ENCODE measurements at places on chromosomes 11 and 22.

- H3K27ac ChIP-seq = no peak overlapping the region
- no peak overlapping the region for H3K4me3 ChIP-seq
- H3K4me1 ChIP-seq = peaks cover 43% of the 10 kb centered on the region
- peaks cover 2% of the 10 kb centered on the region for H3K36me3 ChIP-seq
Measured at GRCh38 chr11:73156686-73157085, 14.6 kb upstream of the FCHSD2 start.

DNA sequence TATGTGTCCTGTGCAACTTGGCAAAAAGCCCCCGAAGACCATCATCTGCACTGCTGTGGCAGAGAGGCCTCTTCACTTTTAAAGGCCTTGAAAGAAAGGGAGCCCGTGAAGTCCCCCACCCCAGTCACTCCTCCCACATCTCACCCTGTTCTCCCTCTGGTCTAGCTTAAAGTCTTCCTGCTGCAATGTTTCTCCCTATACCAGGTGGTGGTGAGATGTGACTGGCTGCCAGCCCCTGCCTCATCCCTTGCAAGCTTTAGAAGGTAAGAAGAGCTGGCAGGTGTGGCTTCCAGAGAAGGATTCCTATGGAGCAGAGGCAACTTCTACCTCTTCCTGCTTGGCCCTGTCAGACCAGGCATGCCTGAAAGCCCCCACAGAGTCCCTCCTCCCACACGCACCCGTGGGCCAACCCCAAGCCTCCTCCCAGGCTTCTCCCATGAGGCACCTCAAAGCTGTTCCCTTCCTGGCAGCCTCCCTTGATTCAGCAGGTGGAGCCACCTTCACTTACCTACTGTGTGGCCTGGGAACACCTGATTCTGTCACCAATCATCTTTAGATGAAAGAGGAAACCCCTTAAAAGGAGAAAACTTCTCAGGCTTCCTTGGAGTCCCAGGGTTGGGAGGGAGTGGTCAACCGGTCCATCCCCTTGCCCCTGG, 4.0 kb upstream of the TRIM29 start:
- no peaks in the 10 kb centered on the region for H3K36me3 ChIP-seq
- no peaks in the 10 kb centered on the region for H3K4me1 ChIP-seq
- H3K27me3 ChIP-seq = peaks cover 14% of the 10 kb centered on the region
- no peak overlapping the region for H3K27ac ChIP-seq
- DNase-seq = peak; percentile 8

- no peak overlapping the region for H3K4me3 ChIP-seq
- DNase-seq = peak; percentile 37
- H3K27me3 ChIP-seq = no peaks in the 10 kb centered on the region
Measured at GRCh38 chr22:46969491-46969890, 207.0 kb downstream of the TBC1D22A start.

DNA sequence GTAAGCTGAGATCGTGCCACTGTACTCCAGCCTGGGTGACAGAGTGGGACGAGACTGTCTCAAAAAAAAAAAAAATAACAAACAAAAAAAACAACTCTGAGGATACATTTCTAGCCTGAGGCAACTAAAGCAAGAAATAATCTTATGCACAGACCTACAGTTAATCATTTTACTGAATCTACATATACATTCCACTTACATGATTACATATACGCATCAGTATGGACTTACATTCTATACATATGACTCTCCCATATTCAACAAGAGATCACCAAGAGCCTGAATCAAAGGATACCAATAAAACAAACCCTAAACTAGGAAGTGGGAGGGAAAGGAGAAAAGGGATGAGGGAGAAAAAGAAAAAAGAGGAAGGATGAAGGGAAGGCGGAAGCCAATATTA, 1.1 kb downstream of the ALG8 start:
- H3K4me1 ChIP-seq = peaks cover 50% of the 10 kb centered on the region
- peak overlapping the region; percentile 85 for H3K4me3 ChIP-seq
- H3K36me3 ChIP-seq = peaks cover 55% of the 10 kb centered on the region
- H3K27me3 ChIP-seq = no peaks in the 10 kb centered on the region
- H3K27ac ChIP-seq = peak overlapping the region; percentile 60
- DNase-seq = no peak
